ENCODE measurements at places on chromosomes 12 and 14. TPM values are rescaled to one million over a fixed set of nuclear protein-coding genes. Genes with fewer than 3 reads are reported as not detected.

Gene B4GALNT3
- 2.4 TPM for total RNA-seq

Gene CEP170B
- total RNA-seq, result 18.3 TPM

- no peak for DNase-seq
These were observed 15.6 kb downstream of the CEP170B start for GRCh38 chr14:104880584-104881210.

Gene ITGB7
- not detected for total RNA-seq

DNA sequence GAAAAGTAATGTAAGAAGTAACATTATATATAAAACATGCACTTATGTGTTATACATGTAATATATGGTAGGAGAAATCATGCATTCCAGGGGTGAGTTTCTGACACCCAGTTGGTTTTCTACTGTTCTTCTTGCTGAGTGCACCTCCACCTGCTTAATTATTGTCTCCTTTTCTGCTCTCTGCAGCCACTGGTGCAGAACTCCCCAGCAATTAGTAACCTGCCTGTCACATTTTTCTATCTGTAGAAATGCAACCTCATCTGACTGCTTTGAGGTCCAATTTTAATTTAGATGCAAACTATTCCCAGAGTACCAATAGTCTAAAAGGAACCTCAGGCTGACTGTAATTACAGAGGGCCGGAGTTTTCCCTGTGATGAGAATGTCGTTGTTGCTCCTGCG is 842.1 kb downstream of the AACS start:
- no peak for DNase-seq

GRCh38 chr12:132776816-132777568 is 15.4 kb upstream of the ANKLE2 start:
- DNase-seq, result no peak

- DNase-seq, result no peak
These were observed 33.7 kb downstream of the FGFR1OP2 start for GRCh38 chr12:26971963-26972362.

Gene LBHD2
- not detected for total RNA-seq

Gene ZNF641
- 33.4 TPM for total RNA-seq

Gene NCAPD2
- total RNA-seq, result 9.4 TPM

DNA sequence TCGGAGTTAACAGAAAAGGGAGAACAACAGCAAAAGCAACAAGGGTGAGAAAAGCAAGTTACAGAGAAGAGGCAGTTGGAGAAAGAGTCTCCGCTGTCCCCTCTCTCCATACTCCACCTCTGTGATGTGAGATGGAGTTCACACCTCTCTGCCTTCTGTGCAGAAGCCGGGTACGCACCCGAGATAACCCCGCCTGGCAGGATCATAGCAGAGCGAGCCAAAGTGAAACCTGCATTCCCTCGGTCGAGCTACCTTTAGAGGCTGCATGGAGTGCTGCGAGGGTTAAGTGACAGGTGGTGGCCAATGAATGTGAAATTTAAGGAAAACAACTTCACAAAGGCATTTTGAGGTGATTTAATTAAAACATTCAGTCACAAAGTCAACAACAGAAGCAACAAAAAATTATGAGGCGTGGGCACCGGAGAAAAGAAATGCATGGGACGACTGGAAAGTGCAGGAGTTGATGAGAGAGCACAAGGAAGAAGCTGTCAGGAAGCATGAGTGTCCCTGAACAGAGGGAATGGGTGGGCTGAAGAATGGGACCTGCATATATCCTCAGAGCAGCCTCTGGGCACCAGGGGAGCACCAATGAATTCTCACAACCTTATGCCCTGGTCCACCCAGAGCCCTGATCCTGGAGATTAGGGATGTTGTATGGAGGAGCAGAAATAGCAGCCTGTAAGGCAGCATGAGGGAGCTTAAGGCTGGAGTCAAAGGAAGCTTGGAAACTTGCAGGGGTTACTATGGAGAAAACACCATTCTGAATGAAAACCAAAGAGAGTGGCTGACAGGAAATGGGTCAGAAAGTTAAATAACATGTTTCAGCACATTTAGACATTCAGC is 208.3 kb downstream of the EMP1 start:
- DNase-seq, result no peak

- DNase-seq, result no peak
These were observed at the start of gene LRRC43 for GRCh38 chr12:122182887-122183587. TSS of gene LRRC43 (plus strand) at chr12:122183123. CDS start at chr12:122183145, 22 bp downstream.
